ENCODE measurements at places on chromosomes 5 and 9.

GRCh38 chr5:107592515-107592914 is 78.2 kb downstream of the EFNA5 start:
- DNase-seq, result no peak

- no peak for DNase-seq
These were observed 231.9 kb downstream of the ADAMTSL1 start for GRCh38 chr9:18705796-18706392.

DNA sequence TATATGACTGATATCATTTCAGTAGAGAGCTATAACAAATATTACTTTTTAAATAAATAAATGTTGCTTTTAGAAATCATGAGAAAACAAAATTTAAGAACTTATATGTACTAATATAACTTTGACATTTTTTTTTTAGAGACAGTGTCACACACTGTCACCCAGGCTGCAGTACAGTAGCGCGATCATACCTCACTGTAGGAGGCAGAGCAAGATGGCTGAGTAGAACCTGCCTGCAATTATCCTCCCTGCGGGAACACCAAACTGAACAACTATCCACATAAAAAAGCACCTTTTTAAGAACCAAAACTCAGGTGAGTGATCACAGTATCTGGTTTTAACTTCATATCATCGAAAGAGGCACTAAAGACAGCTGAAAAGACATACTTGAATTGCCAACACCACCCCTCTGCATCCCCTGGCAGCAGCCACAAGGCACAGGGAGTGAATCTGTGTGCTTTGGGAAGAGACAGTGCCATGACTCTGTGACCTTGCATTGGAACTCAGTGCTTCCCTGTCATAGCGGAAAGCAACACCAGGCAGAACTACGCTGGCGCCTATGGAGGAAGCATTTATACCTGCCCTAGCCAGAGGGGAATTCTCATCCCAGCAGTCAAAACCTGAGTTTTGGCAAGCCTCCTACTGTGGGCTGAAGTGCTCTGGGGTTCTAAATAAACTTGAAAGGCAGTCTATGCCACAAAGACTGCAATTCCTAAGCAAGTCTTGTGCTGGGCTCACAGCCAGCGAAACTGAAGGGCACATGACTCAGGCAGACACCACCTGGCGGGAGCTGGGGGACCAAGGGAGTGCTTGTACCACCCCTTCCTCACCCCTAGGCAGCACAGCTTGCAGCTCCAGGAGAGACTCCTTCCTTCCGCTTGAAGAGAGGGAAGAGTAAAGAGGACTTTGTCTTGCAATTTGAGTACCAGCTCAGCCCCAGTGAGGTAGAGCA is 142.7 kb downstream of the FBXL17 start:
- DNase-seq, result no peak

DNA sequence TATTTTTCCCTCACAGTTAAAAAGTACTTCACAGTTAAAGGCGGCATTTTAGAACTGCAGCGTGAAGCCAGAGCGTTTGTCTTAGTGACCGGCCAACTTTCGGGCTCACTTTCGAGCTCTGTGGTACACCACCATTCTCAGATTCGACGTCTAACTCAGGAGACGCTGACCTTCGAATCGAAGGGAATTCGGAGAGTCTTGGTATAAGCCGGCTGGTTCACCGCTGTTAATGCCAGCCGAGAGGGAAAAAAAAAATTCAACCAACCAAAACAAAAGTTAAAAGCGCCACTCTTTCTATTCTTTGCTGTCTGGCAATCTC is 544 bp upstream of the SNX24 start:
- DNase-seq, result no peak

DNA sequence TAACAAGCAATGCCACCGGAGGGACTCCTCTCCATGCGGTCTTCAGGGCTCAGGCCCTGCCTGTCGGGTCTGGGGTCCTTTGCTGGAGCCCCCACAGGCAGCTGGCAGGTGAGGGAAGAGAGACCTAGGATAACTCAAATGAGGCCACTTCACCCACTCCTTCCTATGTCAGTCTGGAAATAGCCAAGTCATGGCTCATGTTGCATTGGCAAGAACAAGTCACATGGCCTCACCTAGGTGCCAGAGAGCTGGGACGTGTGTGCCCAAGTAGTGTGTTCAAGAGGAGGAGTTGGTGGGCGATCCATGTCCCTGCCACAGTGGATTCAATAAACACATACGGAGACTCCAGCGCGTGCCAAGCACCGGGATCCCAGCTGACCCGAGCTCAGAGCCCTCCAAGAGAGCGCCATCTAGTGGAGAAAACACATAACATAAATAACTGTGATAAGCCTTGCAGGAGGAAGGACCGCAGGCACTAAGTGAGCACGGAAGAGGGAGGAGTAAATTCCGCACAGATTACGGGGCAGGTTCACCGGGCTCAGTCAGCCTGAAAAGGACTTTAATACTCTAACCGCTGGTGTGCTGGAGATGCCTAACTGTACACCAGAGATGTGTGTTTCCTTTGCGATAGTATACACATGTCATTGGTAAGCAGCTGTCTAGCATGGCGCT is 580.8 kb downstream of the CCDC171 start:
- DNase-seq, result peak; percentile 23

DNA sequence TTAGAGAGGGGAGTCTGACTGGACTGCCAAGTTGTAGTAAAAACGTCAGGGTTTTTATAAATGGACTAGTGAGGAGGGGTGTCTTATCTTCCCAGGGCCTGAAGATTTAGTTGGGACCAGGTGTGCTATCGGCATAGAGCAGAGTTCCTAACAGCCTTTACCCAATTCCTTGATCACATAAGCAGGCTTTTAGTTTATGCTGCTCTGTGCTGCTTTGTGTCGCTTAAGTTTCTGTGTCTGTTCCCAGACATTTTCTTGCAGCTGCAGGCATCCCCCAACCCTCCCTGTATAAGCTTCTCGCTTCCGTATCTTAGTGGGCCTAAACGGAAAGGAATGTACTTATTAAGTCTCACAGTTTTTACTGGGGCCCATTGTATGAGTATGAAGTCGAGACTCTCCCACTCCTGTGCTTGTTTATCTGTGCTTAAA is 2.6 kb upstream of the SMC5 start:
- no peak for DNase-seq

DNA sequence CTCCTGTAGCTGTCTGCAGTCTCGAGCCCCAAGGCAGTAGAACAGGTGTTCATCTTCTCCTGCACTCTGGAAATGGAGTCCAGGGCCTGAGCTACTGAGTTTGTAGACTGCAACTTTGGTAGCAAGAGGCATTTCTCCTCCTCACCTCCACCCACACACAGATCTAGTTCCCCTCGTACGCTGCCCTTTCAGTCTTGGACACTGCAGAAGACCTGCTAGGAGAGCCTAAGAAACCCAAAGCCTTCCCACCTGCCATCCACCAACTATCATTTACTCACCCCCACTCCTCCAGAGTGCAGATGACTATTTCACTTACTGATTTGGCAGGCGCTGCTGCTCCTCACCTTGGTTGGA is 59.0 kb downstream of the KCNIP1 start:
- DNase-seq, result no peak

DNA sequence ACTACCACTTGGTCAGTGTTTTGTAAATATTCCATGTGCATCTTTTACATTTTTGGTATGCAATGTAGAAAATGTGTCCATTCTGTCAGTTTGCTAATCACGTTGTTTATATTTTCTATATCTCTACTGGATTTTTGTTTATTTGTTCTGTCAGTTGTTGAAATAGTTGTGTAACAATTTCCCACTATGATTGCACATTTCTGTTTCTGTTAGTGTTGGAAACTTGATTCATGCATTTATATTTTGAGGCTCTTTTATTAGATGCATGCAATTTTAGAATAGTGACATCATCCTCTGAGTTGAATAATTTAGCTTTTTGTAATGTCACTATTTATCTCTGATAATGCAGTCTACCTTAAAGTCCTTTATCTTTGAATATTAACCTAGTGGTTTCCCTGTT is 25.8 kb upstream of the LECT2 start:
- no peak for DNase-seq

DNA sequence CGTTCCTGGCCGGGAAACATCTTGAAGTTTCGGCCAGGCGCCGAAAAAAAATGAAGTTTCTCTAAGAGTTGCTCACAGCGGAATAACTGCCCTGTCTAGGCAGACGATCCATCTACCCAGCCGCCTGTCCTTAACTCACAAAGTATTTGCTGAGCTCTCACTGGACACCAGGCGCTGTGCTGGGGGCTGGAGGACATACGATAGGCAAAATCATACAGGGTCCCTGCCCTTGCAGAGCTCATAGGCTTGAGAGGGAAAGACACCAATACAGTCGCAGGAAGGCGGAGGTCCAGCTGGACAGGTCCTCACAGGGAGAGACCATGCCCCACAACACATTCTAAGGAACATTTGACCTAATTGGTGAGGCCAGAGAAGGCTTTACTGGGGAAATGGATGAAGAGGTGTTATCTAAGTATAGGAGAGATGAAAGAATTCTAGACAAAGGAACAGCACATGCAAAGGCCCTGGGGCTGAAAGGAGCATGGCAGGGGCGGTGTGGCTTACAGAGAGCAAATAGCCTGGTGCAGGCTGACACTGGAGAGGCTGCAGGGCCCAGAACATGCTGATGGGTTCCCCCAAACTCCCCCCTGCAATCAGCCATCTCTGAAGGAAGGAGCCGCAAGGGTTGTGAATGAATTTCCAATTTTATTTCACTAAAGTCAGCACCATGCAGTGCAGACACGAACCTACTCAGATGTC is 2.0 kb upstream of the MXD3 start:
- no peak for DNase-seq

DNA sequence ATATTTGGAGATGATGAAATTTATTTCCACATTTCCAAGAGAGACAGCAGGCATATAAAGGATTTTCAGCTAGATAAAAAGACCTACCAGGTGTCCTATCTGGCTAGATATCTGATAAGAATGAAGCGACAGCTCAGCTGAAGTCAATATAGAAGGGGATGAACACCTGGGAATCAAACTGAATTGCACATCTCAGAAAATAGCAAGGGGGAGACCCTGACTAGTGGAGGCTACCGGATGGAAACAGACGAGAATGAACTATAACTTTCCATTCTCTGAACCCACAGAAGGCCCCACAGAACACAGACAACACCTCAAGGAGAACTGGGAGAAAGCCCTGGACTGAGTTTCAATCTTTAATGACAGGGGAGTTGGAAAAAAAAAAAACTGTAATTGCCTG is 51.1 kb downstream of the CPLANE1 start:
- DNase-seq, result no peak
